CD14-positive monocyte (primary cell): ENCODE measurements at places on chromosomes 1 and 21. TPM values are rescaled to one million over a fixed set of nuclear protein-coding genes. Genes with fewer than 3 reads are reported as not detected.

AIRE gene
- polyA plus RNA-seq = not detected

PYGO2 gene
- 8.2 TPM for polyA plus RNA-seq

FGR gene
- polyA plus RNA-seq = 571 TPM

SYNJ1 gene
- polyA plus RNA-seq = 8.1 TPM

DNA sequence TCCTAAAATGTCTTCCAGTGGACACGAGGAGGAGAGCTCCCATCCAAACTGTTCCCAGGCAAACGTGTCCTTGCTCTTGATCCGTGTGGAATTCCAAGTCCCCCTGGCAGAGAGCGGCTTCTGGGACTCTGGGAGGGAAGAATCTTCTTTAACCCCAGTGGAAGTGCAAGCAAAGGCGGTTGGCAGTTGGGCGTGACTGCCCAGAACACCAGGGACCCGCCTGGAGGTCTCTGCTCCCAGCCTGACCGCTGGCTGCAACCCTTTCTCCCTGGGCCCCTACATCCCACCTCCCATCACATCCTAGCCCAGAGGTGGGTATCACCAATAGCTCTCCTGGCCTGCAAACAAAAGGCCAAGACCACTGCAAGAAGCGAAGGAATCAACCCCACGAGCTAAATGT is 17.8 kb downstream of the CASZ1 start:
- no peaks in the 10 kb centered on the region for H3K36me3 ChIP-seq
- no peak overlapping the region for H3K27ac ChIP-seq
- DNase-seq = no peak
- no peaks in the 10 kb centered on the region for H3K27me3 ChIP-seq
- H3K4me1 ChIP-seq = no peaks in the 10 kb centered on the region
- H3K4me3 ChIP-seq = no peak overlapping the region

DNA sequence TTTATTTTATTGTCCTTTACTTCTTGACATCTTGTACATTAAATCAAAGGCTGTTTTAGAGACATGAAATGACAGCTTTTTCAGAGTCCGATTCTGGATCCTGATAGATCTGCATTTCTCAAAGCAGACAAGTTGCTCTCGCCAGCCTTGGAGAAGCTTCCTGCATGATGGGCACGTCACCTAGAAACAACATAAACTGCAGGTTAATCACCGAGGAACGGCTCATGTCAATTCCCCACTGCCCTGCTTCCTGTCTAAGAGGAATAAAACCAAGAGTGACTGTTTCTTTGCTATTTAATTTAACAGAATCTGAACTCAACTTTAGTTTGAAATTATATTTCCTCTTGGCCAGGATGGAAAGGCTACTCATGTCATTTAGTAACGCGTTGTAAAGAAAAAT is 77.0 kb downstream of the RWDD3 start:
- DNase-seq = no peak
- H3K27me3 ChIP-seq = no peaks in the 10 kb centered on the region
- no peaks in the 10 kb centered on the region for H3K4me1 ChIP-seq
- H3K36me3 ChIP-seq = no peaks in the 10 kb centered on the region

DNA sequence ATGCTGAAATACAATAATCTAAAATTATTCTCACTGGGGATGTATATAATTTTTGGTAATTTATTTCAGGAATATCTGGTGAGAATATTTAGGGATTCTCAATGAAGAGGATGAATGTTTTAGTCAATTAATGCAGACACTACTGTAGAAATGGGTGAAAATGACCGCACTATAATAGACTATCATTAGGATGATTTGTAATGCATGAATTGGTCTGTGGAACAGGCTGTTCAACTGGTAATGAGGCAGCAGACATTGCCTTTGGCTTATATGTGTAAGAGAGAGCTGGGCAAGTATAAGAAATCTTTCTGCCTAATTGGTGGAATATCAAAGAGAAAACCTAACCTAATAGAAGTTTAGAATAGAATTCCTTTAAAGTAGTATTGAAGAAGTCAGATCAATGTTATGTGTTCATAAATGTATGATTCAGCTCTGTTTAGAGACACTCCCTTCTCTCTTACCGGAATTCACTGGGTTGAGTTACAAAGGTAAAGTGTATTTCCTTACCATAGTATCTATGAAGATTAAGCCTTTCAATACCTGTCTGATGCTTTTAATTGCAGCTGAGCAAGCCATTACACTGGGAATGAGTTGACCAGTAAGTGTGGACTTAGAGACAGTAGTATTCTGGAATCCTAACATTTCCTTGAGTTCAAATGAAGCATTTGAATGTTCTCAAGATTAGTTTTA is 274.5 kb downstream of the S1PR1 start:
- H3K4me1 ChIP-seq = no peaks in the 10 kb centered on the region
- no peak overlapping the region for H3K27ac ChIP-seq
- no peak for DNase-seq
- H3K27me3 ChIP-seq = no peaks in the 10 kb centered on the region
- H3K4me3 ChIP-seq = no peak overlapping the region
